AG08395 (cell line): ENCODE measurements at places on chromosomes 6 and 20.
A peak's percentile ranks its signal among the peaks of the same experiment; 100 is the strongest.

- no peak for DNase-seq
Measured at GRCh38 chr6:157548635-157549467, 167.9 kb downstream of the ZDHHC14 start.

- DNase-seq, result no peak
Measured at GRCh38 chr6:45807311-45808041, 208.2 kb downstream of the CLIC5 start.

DNA sequence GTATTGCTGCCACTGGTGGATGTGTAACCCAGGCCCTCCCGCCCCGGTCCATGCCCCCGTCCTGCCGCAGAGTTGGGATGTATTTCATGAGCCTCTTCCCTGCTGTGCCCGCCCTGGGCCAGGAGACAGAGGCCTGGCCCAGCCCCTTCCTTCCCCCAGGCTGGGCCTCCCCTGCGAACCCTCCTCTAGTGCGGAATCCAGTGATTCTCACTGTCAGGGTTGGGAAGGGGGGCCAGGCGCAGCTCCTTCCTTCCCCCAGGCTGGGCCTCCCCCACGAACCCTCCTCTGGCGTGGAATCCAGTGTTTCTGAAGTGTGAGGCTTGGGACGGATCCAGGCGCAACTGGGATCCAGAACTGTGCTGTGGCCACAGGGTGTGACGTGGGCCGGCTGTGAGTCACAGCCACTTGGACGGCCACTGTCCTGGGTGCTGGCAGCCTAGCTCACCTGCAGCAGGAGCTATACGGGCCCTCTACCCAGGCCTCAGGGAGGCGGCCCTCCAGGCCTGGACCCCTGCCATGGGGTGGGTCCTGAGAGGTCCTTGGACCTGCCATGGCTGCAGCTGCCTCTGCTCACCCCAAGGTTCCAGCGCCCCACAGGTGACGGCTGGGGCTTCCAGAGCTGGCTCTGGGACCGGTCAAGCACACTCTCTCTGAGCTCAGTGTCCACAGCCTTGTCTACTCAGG lies 28.3 kb downstream of the COL20A1 start:
- peak; percentile 64 for DNase-seq

GRCh38 chr20:48186915-48187314 lies 401.6 kb upstream of the SULF2 start:
- DNase-seq, result no peak

- no peak for DNase-seq
Measured at GRCh38 chr6:106870824-106871717, 103.5 kb downstream of the CD24 start.

GRCh38 chr20:1473246-1474220 lies 6.9 kb upstream of the NSFL1C start:
- no peak for DNase-seq

GRCh38 chr6:99521633-99522151 lies 6.5 kb upstream of the USP45 start:
- DNase-seq, result peak; percentile 17

DNA sequence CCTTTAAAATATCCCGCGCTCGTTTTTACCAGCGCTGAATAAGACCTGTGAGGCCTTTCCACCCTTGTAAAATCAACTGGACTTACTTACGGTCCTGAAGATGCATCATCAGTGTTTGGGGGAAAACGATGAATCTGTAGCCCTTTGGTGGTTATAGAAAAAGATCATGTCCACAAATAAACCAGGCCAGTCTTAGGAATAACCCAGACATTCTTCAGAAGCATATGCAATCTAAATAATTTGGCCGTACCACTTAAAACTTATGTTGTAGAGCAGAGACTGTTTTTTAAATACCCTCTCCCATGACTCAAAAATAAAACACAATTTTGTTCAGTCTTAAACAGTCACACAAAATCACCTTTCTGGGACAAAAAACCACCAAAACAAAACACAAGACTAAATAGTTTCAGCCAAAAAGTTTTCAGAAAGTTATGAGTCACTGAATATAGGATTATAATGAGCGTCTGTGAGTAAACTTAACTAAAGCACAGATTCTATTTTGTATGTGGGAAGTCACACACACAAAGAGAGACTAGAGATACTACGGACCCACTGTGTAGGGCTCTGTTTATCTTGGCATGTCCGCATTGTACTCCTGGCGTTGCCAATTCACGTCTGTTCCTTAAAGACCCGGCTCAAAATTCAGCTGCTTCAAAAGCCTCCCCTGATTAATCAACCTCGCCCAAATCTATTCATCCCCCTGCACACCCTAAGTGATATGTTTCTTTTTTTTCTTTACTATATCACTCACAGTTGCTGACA lies 26.5 kb upstream of the SMOC2 start:
- DNase-seq, result no peak

- no peak for DNase-seq
Measured at GRCh38 chr6:26299286-26300042, 65.5 kb upstream of the BTN3A2 start.

DNA sequence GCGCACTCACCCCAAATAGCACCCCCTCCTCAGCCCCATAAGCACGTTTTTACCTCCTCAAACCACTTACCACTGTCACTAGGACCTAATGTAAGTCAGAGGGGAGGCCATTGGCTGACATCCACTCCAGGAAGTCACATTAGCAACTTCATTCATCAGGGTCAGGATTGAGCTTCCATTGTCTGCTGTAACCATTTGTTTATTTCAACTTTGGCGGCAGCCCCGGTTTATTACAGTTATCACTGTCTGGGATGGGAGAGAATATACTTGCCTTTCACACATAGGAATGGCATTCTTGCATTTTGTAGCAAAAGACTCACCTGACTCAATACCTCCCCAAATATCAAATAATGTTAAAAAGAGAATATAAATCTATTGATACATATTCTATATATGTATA lies 38.3 kb downstream of the MAFB start:
- DNase-seq, result no peak

DNA sequence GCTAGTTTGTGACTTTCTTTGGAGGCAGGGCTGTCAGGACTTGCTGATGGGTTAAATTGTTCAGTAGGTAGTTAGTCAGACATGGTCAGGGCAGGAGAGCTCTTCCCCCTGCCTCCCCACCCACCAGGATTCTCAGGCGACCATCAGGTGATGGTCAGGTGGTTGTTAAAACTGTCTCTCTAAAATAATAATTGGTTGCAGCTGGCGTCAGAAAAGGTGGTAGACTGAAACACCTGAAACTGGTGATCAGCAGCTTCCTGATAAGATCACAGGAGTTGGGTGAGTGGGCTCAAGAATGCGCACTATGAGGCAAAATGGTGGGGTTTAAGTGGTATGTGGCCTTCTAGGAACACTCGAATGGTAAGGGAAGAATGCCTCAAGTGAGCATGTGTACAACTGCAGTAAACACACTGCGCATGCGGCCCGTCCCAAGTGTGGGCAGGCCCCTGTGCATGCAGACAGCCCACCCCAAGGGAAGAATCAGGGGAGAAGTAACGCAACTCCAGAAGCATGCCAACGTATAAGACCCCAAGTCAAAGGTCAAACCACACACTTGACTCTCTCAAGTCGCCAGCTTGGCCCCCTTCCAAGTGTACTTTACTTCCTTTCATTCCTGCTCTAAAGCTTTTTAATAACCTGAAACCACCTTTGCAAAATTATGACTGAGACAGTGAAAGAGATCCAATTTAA lies 7.9 kb upstream of the BLCAP start:
- no peak for DNase-seq

DNA sequence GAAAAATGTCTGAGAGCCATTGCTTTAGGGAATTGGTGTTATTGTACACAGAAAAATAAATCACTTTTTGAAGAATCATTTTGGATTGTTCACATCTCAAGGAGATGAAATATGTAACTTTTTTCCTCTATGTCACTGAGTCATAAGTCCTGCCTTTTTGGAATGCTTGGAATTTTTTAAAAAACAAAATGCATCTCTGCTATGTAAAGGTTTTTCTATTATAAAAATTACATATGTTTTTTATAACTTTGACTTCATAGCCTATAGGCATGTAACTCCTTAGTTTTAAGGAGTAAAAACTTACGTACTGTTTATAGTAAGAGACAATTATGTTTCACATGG lies 8.7 kb downstream of the RNF144B start:
- DNase-seq, result no peak

GRCh38 chr6:64955435-64955848 lies 751.6 kb downstream of the EYS start:
- no peak for DNase-seq

GRCh38 chr6:82277686-82278085 lies 30.1 kb upstream of the IBTK start:
- DNase-seq, result no peak

DNA sequence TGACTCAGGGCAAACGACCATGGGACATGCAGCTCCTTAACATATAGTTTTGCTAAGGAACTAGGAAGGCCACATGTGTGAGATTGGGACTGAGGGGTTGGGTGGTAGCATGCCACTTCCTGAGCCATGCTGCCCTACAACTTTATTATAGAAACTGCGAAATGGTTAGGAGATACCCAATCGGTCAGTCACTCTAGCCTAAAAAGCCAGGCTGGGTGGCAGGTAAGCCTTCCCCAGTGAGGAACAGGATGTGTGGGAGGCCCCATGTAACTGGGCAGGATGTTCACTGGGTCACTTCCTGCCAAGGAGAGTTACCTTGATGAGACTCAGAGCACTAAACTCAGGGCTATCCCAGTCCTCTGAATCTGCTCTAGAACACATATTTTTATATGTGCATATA lies 123.5 kb downstream of the MAP3K7 start:
- no peak for DNase-seq

- DNase-seq, result no peak
Measured at GRCh38 chr20:17189976-17190695, 36.7 kb upstream of the PCSK2 start.

- peak; percentile 54 for DNase-seq
Measured at GRCh38 chr6:52392944-52393343, 27.2 kb upstream of the EFHC1 start.

DNA sequence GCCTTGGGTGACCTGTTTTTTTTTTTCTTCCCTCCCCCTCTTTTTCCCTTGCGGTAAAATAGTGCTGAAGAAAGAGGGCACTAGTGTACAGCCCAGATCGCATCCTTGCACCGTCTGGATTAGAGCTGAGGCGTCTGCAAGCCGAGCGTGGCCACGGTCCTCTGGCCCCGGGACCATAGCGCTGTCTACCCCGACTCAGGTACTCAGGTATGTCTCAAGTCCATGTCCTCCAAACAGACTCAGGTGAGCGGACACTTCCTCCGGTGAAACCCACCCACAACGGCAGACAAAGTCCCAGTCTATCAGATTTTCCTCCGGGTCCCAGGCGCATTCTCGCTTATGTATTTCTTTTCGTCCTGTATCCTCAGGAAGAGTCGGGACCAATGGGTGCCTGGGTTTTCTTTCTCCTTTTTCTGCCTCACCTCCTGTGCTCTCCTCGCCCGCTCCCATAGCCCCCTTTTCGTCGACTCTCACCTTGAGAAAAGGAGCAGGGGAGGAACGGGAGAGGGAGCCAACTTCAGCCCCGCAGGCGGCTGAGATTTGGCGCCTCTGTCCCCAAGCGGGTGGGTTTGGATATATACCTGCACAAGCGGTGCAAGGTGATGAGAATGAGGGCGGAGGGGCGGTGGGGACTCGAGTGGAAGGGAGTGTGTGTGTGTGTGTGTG lies 1.1 kb upstream of the GRM1 start:
- DNase-seq, result no peak

GRCh38 chr6:42042108-42042507 lies 8.2 kb upstream of the TAF8 start:
- DNase-seq, result no peak

DNA sequence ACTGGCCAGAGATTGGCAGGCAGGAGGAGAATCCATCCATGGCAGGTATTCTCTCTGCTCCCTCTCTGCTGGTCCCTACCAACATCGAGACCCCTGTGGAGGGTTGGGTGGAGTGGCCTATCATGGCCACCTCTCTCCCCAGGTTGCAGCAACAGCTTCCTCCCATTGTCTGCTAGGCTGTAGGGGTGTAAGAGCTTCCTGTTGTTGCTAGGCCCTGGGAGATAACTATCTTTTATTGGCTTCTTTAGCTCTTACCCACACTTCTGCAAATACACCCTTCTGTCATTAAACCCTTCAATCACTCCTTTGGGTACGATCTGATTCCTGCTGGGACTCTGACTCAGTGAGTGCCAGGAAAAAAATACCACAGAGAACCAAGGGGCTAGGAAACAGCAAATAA lies 66.6 kb upstream of the FAM184A start:
- no peak for DNase-seq

GRCh38 chr20:45354423-45355208 lies 6.4 kb upstream of the SDC4 start:
- DNase-seq, result no peak

DNA sequence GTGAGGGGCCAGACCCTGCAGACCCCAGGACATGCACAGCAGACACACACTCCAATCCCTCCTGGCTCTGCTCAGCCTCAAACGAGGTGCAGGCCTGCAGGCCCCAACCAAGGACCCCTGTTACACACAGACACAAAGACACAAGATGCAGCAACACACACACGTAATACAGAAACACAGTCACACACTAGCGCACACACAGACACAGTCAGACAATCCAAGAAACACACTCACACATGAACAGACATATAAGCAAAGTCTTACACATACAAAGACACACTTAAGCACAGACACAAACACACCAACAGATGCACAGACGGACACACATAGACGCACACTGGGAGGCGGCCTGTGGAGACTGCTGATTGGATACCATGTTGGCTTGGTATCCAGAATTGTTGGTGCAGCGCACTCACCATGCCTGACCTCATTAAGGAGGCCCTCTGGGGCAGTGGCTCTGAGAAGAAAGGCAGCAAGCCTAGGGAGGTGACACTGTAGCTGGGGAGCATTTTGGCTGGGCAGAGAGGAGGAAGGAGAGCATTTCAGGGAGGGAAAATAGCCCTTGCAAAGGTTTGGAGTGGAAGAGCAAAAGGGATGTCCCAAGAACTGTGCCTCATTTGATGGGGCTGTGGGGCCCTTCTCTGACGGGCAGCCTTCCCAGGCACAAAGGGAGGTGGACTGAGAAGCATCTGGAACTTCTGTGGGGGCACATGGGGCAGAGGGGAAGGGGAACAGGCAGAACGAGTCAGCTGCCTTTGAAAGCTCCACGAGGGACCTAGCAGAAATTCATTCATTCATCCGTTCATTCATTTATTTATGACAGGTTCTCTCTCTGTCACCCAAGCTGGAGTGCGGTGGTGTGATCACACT lies 1.4 kb upstream of the HSPA12B start:
- no peak for DNase-seq

GRCh38 chr20:1430004-1430451 lies 36.6 kb downstream of the NSFL1C start:
- peak; percentile 22 for DNase-seq

GRCh38 chr6:1103021-1103420 lies 208.9 kb upstream of the FOXQ1 start:
- no peak for DNase-seq

GRCh38 chr6:156508923-156509322 lies 268.3 kb upstream of the ARID1B start:
- DNase-seq, result no peak

- DNase-seq, result no peak
Measured at GRCh38 chr6:35027807-35028206, 113.3 kb downstream of the TCP11 start.

- DNase-seq, result no peak
Measured at GRCh38 chr6:66725670-66726069, 1018.6 kb upstream of the EYS start.
